ENCODE measurements at places on chromosomes 4 and X. TPM values are rescaled to one million over a fixed set of nuclear protein-coding genes. Genes with fewer than 3 reads are reported as not detected.

Gene TBX22
- total RNA-seq = not detected

Gene SPINK2
- 0.76 TPM for total RNA-seq

Gene CT55
- total RNA-seq = not detected

Gene FBXW7
- 33.1 TPM for total RNA-seq

Gene SPIN3
- total RNA-seq = 4.5 TPM

Gene BEND2
- total RNA-seq = not detected

Gene RNF4
- 30.9 TPM for total RNA-seq

Gene AWAT2
- not detected for total RNA-seq

Gene NWD2
- not detected for total RNA-seq

Gene SLC7A11
- 9.9 TPM for total RNA-seq

Gene ARHGAP4
- total RNA-seq = 8.2 TPM

Gene GPR34
- total RNA-seq = 17.2 TPM

Gene GPRASP2
- total RNA-seq = 7.6 TPM

Gene ABCG2
- total RNA-seq = 4.6 TPM

Gene PPEF2
- not detected for total RNA-seq

Gene MAML3
- total RNA-seq = 14.2 TPM

Gene PNMA3
- total RNA-seq = 0.57 TPM

DNA sequence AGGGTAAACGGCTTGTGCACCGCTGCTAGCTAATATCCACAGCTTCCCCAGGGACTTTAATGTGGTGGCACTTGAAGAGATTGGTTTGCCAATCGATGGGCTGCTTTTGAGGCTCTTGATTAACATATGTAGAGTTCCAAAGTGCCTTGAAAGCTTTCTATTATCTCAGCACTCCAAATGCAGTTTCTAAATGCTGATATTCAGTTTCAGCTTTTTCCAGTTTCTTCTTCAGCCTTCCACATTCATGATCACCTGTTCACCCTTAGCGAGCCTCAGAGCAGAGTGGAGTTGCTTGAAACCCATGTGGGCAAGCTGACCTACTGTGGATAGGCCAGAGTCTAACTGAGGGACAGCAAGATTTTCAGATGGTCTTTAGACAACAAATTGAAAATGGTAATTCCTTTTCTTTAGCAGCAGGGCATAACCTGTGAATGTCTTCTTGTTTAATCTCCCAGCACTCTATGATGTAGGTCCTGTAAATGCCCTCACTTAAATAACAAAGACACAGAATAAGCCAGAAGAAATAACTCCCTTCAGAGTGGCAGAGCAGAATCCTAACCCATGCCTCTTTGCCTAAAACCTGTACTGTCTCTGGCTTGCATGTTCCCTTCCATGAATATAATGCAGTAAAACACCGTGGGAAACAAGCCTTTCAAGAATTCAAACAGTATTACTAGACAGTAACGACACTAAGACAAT, 99.8 kb downstream of the TSPAN5 start:
- DNase-seq = no peak

DNA sequence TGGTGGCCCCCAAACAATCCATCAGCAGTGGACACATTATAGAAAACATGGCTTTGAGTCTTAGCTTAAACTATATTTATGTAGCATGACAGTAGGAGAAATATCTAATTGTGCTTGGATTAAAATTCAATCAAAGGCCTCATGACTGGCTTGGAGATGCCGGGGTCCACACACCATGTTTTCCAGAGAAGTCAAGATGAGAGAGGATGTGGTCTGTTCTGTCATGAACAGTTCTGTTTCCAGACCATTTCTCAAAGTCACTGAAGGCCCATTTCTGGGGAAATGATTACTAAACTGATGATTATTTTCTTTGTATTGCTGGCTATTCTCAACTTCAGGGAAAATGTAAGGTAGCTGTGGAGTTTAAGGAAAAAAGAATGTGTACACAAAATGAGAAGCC, 76.3 kb downstream of the C4orf51 start:
- DNase-seq = no peak

- no peak for DNase-seq
Observed at GRCh38 chr4:97761445-97762114, 381.7 kb downstream of the STPG2 start.

DNA sequence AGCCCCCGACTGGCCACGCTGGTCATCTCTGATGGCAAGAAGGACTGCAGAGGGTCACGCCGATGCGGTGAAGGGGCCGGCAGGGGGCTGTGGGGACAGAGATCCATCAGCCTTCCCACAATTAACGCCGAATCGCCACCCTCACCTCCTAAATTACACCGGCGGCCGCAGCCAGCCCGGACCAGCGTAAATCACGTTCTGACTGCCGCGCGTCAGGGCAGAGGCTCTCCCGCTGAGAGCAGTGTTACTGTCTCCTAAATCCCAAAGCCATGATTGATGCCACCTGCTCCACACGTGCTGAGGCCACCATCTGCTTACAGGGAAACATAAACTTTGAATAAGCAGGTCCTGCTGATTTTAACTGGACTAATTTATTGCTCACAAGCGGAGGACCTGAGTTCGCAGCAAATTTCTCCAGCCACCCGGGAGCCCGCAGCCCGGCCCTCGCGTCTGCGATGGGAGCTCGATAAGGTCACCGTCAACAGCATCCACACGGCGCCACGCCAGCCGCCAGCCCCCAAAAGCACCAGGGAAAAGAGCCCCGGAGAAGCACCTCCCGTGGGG, 127.3 kb upstream of the NKX1-1 start:
- DNase-seq = no peak

DNA sequence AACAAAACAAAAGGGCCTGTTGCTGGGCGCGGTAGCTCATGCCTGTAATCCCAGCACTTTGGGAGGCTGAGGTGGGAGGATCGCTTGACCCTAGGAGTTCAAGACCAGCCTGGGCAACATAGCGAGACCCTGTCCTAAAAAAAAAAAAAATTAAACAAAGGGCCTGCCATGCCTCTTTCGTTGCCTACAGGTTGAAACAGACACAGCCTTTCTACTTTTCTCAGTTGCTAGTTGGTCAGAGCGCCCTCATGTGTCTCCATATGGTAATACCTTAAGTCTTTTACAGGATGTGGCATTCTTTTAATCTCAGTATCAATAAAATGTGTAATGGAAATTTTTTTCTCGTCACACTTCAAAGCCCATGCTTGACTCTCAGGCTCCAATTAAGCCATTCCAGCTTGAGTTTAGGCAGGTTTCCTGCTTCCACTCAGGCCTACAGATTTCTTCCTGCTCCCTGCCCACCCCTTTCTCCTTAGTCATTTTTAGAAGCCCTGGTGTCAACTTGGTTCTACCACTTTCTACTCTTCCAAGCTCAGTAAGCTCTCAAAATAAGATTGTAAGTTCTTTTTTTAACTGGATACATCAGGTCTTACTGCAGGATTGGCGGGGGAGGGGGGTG, 4.6 kb upstream of the SOWAHD start:
- no peak for DNase-seq

DNA sequence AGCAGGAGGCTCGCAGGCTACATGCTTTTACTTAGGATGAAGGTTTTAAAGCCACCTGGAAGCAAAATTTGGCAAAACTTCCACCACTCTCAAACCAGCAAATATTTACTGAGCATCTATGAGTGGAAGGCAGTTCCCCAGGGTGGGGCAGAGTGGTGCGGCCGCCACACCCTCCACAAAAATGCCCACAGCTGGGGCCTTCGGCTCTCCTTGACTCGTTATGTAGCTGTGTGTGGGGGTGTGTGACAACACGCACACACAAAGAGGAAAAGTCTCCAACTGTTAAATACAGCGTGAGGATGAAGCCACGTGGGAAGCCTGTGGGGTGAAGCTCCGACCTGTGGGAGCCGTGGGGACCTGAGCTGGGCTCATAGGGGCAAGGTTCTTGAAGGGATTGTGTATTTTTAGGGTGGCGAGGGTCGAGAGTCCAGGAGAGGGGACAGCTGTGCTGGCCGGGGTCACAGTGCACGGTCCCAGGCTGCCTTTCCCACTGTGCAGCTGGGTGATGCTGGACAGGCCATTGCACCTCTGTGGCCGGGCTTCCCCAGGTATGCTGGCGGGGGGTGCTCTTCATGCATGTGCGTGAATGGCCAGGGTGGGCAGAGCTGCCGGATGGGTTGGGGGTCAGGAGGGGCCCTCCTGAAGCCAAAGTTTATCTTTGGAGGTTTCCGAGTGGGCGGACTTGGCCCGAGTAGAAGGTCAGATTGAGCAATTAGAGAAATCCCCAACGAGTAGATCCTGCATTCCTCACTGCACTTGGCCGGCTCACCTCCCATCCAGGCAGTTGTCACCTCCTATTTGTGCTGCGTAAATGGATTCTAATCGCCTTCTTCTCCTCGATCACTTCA, 25.4 kb downstream of the SORCS2 start:
- DNase-seq = no peak

DNA sequence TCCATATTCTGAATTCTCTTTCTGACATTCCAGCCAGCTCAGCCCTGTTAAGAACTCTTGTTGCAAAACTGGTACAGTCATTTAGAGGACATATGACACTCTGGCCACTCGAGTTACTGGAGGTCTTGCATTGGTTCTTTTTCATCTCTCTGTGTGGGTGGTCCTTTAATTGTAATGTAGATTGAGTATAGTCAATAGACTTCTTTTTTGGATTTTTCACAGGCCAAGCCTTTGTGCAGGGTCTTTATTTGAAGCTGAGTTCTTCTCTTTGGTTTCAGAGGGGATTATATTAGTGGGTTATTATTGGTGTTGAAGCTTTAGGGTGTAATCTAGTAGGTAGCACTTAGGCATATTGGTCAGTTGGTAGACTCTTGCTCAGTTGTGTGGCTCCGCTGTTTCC, 118.0 kb upstream of the GIMD1 start:
- DNase-seq = no peak

- DNase-seq = no peak
Observed at GRCh38 chr4:4492161-4492847, 49.5 kb downstream of the STX18 start.

- no peak for DNase-seq
Observed at GRCh38 chr4:122747068-122747467, 14.6 kb downstream of the BBS12 start.

GRCh38 chr4:20127626-20128025, 124.1 kb upstream of the SLIT2 start:
- no peak for DNase-seq

DNA sequence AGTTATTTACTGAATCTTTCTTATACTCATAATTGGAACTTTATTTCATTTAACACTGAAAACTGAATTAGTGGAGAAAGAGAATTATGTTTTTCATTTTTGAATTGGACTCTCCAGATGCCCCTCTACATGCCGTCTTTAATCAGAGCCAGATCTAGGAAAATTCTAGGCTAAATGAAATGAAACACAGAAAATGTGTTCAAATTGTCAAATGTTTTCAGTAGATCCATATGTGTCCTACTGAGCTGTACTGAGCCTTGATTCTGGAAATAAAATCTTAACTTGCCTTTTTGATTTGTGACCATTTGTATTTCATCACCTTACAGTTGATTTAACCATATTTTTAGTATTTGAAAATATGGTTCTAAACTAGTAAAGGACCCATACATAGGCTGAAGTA, 64.0 kb upstream of the GK2 start:
- DNase-seq = no peak

GRCh38 chrX:120036704-120037103, 40.8 kb downstream of the RHOXF2B start:
- no peak for DNase-seq

GRCh38 chr4:23577398-23577797, 312.4 kb downstream of the PPARGC1A start:
- DNase-seq = no peak

DNA sequence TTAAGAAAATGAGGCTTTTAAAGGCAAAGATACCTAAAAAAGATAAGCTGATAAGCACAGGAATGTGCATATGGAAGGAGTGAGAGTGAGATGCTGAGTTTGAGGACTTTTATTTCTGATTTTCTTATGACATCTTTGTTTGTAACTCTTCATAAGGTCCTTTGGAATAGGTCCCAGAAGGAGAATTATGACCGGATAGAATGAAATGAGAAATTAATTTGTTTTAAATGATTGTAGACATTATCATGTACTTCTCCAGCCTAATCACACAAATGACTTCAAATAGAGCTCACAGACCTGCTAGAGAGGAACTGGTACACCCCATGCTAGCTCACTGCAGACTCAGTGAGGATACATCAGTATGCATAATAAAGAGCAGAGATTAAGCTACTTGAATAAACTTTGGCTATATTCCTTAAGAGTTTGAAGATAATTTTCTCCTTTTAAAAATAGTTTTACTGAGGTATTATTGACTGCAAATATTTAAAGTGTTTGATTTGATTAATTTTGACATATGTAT, 5.6 kb downstream of the GK2 start:
- DNase-seq = no peak

- no peak for DNase-seq
Observed at GRCh38 chrX:70087857-70088630, 25.8 kb downstream of the OTUD6A start.

GRCh38 chr4:140697709-140698560, 58.2 kb downstream of the TBC1D9 start:
- no peak for DNase-seq

DNA sequence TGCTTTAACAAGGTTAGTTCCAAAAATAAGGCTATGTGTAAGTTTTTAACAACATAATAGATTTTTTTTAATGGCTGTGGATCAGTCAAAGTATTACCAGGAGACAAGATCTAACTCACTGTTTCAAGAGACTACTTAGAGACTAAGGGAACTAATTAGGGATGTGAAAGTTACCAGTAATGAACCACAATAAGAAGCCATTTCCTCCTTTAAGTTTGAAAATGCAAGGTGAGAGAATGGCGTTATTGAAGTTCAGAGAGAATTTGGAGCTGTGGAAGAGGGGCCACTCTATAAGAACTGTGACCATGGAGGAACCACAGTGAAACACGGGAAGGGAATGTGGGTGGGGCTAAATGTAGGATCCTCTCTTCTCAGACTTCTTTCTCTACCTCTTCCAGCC, 624.2 kb downstream of the GLUD2 start:
- DNase-seq = no peak
